ENCODE measurements at places on chromosomes 1 and 21.

- DNase-seq: no peak
Measured at GRCh38 chr1:24721533-24721932, 23.7 kb upstream of the CLIC4 start.

- peak; percentile 24 for DNase-seq
Measured at GRCh38 chr1:110433803-110434202, 17.1 kb upstream of the PROK1 start.

GRCh38 chr21:41706678-41707077 lies 60.2 kb downstream of the RIPK4 start:
- no peak for DNase-seq

DNA sequence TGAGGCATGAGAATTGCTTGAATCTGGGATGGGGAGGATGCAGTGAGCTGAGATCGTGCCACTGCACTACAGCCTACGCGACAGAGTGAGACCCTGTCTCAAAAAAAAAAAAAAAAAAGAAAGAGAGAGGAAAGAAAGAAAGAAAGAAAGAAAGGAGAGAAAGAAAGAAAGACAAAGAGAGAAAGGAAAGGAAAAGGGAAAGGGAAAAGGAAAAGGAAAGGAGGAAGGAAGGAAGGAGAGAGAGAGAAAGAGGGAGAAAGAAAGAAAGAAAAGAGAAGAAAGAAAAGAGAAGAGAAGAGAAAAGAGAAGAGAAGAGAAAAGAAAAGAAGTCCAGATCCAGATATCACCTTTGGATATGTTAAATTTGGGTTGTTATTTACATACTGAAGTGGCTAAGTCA lies 106.0 kb downstream of the DPYD start:
- no peak for DNase-seq

All from retinal pigment epithelial cell (primary cell).